Heart right ventricle (tissue), 16 donors: ENCODE measurements at places on chromosomes 2 and 18. TPM values are rescaled to one million over a fixed set of nuclear protein-coding genes. Genes with fewer than 3 reads are reported as not detected.

DNA sequence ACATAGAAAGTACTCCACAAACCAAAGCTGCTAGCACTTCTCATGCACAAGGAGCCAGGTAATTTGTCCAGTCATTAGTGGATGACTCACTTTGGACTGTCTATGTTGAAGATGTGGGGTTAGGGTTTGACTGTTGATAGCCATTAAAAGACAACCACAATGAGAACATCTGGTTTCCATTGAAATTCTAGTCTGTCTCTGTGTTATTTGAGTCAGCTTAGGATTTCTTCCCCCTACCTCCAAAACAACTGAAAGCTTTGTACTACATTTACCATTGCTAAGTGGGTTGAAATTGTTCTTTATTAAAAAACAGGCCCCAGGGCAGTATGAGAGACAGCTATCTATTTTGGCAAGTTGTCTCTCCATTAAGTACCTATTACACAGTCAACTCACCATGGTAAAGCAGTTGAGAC is 50.2 kb upstream of the ANKRD44 start:
- H3K27ac ChIP-seq: no peak overlapping the region
- no peak for DNase-seq
- H3K4me3 ChIP-seq: no peak overlapping the region
- no peaks in the 10 kb centered on the region for H3K27me3 ChIP-seq
- H3K4me1 ChIP-seq: no peaks in the 10 kb centered on the region

- no peak overlapping the region for H3K27ac ChIP-seq
- no peak for DNase-seq
These were observed 777.8 kb upstream of the RAB6C start for GRCh38 chr2:129201696-129202095.

DNA sequence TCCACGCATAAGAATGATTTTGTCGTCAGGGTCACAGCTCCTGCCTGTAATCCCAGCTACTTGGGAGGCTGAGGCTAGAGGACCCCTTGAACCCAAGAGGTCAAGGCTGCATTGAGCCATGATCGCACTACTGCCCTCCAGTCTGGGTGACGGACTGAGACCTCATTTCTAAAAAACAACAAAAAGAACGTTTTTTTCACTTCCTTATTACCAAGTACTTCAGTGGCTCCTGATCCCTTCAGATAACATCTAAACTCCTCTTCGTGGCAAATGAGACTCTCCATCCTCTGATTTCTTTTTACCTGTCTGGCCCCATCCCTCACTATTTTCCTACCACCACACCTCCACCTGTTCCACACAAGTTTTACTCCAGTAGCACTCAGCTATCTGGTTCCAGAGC is 105.4 kb upstream of the TLK1 start:
- H3K27ac ChIP-seq: no peak overlapping the region
- no peaks in the 10 kb centered on the region for H3K36me3 ChIP-seq
- H3K4me3 ChIP-seq: no peak overlapping the region

DNA sequence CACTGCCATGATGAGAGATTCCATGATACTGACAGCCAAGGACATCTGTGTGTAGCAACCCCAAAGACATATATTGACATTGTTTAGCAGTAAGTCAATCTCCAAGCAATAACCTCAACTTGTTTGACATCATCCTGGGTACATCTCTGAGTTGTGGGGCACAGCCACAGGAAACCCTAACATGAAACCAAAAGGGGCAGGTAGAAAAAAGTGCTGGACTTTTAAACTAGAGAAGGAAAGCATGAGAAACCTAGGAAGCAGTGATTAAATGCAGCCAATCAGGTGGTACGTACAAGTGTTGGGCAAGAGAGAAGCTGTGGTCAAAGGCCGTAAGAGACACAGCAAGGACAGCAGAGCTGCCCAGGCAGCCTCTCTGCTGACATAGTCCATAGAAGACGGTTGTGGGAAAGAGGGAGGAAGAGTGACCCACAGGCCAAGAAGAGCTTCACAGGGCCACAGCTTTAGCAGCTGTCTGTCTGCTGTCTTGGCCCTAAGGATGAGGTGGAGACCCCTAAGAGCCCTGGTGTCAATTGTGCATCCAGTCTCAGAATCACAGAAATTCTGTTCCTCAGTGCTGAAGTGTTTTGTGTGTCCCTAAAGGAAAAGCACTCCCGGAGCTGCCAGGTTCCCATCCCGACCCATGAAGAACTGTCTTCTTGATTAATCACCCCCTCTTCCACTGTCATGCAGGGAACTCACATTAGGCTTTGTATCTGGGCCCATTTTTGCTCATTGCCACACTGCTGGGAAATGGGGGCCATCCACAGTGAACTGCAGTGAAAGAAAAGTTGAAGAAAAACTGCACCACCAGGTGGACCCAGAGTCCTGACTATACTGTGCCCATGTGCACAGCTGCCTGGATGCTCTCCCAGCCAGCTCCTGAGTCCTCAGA is 25.4 kb upstream of the CHN1 start:
- DNase-seq: no peak
- no peak overlapping the region for H3K27ac ChIP-seq
- H3K27me3 ChIP-seq: no peaks in the 10 kb centered on the region
- no peaks in the 10 kb centered on the region for H3K36me3 ChIP-seq
- no peaks in the 10 kb centered on the region for H3K4me1 ChIP-seq

DNA sequence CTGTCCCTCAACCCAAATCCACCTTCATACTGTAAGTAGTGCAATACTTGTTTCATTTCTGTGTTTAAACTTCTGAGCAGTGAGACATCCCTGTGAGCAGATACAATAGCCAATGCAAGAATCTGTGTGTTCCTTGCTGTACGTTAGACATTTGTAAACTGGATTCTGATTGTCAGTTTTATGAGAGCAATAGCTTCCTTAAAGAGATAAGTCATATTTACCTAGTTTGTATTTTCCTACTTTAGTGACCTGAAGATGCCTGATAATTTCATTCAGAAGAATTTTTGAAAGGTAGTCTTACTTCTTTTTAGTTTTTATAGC is 90.7 kb downstream of the DPP4 start:
- no peak overlapping the region for H3K4me3 ChIP-seq
- H3K27ac ChIP-seq: no peak overlapping the region
- DNase-seq: no peak
- no peaks in the 10 kb centered on the region for H3K4me1 ChIP-seq
- H3K27me3 ChIP-seq: no peaks in the 10 kb centered on the region

DNA sequence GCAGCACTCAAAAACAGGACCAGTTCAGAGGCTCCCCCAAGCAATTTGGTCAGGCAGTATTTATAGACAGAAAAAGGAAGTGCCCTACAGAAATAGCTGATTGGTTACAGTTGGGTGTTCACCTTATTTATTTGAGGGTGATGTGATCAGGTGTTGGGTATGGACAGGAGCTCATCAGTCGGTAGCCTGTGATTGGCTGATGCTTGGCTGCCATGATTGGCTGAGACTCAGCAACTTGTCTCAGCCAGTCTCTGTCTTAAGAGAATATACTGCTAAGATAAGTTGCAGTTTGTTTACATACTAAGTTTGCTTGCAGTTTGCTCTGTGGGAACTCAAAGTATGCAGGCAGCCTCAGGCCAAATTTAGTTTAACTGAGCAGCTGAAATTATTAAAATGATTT is 9.4 kb downstream of the ABCG8 start:
- peaks cover 7% of the 10 kb centered on the region for H3K27me3 ChIP-seq
- no peak overlapping the region for H3K27ac ChIP-seq
- no peaks in the 10 kb centered on the region for H3K36me3 ChIP-seq
- no peak overlapping the region for H3K4me3 ChIP-seq
- no peaks in the 10 kb centered on the region for H3K4me1 ChIP-seq
- no peak for DNase-seq

The CNTNAP5 gene
- total RNA-seq: not detected

The ELOA2 gene
- not detected for total RNA-seq

The FBXO48 gene
- total RNA-seq: 1.1 TPM
